ENCODE measurements at places on chromosomes 3 and 15. TPM values are rescaled to one million over a fixed set of nuclear protein-coding genes. Genes with fewer than 3 reads are reported as not detected.

GRCh38 chr15:63513271-63513670, 8.9 kb downstream of the USP3 start:
- no peak for DNase-seq

DNA sequence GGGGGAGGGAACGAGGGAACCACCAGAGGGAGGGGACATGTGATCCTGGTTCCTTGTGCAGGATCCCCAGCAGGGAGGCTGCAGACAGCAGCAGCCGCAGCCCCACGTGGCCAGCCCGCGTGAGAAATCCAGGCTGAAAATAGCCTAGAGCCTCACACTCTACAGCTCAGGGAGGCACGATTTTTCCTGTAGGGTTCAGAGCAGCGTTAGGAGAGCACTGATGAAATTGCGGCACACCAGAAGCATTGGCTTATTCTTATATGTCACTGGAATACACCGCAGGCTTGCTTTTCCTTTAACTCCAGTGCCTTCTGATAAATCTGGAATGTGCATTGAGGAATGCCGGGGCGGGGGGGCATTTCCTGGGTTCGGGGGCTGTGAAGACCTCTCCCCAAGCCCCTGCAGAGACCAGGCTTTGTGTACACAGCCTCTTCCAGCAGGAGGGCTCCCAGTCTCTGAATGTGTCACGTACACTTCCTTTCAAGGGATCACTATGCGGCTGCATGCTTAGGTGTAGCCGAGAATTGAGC, 193.0 kb downstream of the ATP10A start:
- DNase-seq, result peak; percentile 67

DNA sequence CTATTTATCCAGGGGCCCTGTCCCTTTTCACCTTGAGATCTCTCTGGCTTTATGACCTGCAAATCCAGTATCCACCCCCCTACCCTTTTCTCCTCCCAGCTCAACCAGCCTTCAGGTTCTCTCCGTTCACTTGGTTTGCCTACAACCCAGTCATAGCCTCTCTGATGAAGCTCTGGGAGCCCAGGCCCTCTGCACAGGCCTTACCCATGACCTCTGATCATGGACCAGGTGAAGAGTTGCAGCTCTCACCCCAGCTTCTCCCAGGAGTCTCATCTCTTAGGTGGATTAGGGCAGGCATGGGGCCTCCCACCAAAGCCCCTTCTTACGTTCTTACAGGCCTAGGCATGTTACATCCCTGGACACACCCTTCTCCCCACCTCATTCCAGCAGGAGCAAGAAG, 59.8 kb downstream of the EXOG start:
- DNase-seq, result no peak

DNA sequence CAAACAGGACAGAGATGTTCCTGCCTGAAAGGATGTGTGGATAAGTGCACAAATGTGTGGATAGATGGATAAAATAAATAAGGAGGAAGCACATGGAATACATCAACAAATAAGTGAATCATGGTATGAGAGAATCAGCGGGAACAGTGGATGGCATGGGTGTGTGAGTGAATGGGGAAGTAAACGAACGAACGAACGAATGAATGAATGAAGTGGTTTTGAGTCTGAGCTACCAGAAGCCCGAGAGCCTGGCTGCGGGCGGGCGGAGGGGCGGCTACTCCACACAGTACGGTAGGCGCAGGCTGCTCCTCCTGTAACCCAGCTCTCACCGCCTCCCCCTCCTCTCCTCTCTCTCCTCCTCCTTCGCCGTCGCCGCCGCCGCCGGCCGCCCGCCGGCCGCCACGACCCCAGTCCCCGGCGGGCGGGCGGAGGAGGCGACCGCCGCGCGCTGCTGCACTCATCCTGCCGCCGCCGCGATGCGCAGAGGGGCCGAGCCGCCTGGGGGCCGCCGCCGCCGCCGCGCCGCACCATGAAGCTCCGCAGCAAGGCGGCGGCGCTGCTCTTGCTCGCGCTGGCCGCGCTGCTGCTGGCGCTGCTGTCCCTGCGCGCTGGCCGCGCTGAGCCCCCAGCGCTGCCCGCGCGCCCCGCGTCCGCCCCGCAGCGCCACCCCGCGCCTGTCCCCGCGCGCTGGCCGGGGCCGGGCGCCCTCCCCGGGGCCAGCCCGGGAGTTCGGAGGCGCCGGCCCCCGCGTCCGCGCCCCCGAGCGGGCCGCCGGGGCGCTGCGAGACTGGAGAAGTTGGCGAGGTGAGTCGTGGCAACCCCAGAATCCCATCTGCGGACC, at the start of gene GXYLT2:
Gene GXYLT2 (plus strand): TSS at position 342 of the 841 bp plus-strand sequence. CDS start 188 bp downstream, at position 530.
- DNase-seq, result peak; percentile 75

DNA sequence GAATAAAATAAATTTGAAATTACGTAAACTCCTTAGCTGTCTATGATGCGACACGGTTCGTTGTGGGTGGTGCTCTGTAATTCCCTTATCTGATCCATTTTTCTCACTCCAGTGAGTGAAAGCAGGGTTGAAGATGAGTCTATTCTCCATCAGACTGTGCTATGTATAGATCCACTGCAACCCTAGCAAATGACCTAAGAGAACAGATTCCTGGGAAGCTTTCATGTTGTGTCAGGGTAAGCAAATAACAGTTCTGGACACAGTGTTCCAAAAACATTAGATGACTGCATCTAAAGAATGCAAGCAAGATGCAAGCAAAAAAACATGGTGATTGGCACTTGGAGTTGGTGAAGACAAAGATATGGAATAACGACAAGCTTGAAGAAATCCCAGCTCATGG, 239.3 kb downstream of the SLC9A9 start:
- no peak for DNase-seq

DNA sequence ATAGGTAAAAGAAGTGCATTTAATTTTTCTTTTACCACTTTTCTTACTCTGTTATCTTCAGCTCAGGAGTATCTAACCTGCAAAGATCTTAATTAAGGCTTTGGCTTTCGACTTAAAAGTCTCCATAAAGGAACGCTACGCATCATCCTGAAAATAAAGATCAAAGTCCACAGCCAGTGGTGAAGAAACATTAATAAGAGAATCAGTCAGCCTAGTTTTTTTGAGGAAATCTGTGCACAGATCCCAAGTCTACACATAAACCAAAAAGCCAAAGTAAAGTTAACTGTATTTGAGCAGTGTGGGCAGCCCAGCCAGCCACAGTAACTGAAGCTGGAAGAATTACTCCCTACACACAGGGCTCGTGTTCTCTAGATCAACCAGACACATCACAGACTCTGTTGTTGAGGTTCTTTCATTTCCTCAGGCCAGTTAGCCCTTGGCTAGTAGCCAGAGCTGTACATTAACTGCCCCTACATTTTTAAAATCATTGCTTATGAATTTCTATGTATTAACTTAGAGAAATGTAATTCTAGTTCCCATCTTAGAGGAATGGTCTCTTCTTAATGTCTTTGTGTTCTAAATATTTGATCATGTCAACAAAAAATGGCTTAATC, 6.9 kb downstream of the LRRC2 start:
- no peak for DNase-seq

DNA sequence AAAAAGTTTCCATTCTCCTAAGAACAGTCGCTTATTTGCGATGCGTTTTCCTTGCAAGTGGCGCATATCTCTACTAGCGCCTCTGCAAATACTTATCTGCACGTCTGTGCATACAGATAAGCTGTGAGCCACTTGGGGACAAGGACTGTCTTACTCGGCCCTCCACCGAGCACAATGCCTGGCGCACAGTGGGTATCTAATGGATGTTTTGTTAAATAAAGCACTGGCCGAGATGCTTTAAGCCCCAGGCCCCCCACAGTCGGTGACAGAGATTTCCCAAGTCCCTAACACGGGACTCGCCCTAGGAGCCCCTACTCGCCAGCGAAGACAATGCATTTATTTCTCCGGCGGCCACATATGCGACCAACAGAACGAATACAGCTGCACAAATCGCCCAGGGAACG, 503 bp downstream of the HLTF start:
- peak; percentile 48 for DNase-seq

DNA sequence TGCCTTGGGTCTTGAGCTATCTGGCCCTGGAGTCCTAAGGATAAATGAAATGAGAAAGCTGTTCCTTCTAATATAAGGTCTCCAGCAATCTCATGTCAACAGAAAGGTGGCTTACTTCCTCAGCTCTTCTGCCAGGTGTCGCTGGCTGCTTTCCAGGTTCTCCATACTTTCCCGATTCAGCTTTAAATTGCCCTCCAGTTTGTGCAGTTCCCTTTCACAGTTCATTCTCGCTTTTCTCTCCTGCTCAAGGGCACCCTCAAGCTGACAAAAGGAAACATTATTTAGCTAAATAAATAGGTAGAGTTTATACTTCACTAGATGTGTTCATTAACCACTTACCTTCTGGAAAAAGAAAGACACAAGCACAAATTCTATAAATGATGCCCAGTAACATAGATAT, 73.0 kb downstream of the MYH15 start:
- DNase-seq, result no peak

- no peak for DNase-seq
Measured at GRCh38 chr3:144039661-144040060, 68.0 kb downstream of the DIPK2A start.

DNA sequence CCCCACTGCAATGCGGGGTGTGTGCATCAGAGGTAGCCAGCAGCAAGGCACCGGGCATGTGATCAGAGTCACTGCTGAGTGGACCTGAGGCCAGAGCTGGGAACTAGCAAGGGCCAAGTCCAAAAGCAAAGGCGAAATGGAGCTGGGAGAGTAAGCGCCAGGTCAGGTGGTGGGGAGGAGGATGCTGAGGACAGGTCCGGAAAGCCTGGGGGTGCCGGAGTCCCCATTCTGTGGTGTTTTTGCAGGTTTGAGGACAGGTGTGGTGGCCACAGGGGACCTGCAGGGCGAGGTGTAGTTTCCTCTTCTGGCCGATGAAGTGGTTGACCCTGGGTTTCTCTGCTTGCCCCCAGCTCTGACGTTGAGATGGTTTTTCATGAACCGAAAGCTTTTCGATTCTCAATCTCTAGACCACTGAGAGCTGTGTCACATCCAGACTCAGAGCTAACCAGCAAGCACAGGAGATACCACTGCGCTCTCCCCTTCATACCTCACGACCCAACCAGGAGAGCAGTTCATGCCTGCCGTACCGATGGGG, 35.0 kb upstream of the HES1 start:
- no peak for DNase-seq

DNA sequence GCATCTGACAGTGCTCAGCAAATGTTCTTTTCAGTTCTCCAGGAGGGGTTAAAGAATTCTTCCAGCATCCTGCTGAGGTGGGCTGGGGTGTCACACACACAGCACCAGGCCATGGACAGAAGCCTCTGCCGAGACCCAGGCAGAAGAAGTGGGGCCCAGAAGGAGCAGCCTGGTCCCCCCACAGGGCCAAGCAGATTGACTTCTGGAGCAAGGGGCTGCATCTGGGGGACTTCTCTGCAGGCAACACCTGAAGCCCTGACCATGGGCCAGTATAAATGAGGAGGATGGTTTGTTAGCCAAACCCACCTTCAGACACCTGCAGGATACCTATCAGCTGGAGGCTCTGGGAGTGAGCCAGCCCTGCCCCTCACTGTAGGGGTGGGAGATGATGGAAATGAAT, 16.2 kb upstream of the TMEM40 start:
- DNase-seq, result no peak

DNA sequence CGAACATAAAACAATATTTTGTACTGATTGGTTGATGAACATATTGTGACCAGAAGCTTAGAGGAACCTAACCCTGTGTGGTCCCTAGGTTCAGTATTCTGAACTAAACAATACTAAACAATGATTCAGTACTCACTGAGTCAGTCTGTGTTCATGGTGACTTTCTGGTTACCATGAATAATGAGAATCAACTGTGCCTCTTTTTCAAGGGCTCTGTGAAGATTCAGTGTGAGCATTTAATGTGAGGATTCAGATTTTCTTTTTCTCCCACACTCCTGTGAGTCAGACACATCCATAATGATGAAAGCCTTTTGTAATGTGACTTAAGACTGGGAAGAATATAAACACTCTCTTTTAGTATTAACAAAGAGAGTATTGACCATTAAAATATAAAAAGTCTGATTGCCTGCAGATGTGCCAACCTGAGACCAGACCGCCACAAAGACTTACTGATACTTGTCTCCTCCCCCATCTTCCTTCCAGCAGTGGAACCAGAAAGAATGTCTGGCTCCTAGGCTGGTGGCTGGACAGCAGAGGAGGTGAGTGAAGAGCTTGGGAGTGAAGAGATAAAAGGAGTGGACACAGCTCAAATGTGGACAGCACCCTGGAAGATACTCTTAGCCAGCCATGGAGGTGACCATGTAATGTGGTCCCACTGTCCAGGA, 17.6 kb upstream of the ACTL6A start:
- no peak for DNase-seq

- DNase-seq, result no peak
Measured at GRCh38 chr3:12891391-12891984, 50.1 kb upstream of the RPL32 start.

GRCh38 chr3:66557170-66557569, 56.3 kb upstream of the LRIG1 start:
- DNase-seq, result no peak

DNA sequence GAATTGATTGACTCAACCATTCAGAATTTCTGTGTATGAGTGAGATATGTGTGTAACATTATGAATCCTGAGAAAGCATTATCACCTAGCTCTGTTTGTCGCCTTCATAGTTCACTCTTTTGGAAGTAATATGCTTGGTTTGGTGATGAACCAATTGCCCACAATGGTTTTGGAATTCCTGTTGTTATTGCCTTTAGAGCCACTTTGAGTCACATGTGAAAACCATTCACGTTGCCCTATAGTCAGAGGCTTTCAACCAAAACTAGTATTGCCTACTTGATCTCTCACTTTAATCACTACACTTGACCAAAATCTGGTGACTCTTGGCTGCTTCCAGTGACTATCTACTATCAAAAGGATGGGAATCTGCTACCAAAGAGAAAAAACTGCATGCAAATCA, 78.2 kb upstream of the FLNB start:
- DNase-seq, result no peak

DNA sequence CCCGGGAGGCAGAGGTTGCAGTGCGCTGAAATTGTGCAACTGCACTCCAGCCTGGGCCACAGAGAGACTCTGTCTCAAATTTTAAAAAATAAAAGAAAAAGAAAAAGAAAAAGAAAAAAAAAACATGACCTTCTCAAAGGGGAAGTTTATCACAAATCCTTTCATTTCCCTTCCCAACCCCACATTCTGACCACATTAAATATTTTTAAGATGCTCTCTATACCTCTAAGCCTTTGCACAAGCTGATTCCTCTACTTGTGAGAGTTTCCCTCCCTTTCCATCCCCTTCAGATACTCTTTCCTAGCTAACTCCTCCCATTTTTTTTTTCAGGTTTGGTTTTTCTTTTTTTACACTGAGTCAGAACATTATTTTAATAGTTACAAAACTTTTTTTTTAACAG, 4.0 kb downstream of the HIGD1A start:
- DNase-seq, result no peak

KCNMB3 gene
- total RNA-seq, result 2.3 TPM

TMA7 gene
- total RNA-seq, result 253 TPM

PLXND1 gene
- 146 TPM for total RNA-seq

PLCB2 gene
- total RNA-seq, result 23.6 TPM

SLC12A1 gene
- not detected for total RNA-seq

SCG5 gene
- total RNA-seq, result 35.6 TPM

GPR149 gene
- total RNA-seq, result not detected

ROPN1B gene
- total RNA-seq, result not detected

GOLGA6L7 gene
- not detected for total RNA-seq

HYKK gene
- 7.5 TPM for total RNA-seq

Data from adrenal gland (tissue), 19 donors.